Prostate gland (tissue), 2 donors: ENCODE measurements at places on chromosomes 1 and 21. TPM values are rescaled to one million over a fixed set of nuclear protein-coding genes. Genes with fewer than 3 reads are reported as not detected.

The ROR1 gene
- total RNA-seq = 11.1 TPM

The FCGR1A gene
- 0.32 TPM for total RNA-seq

The AHCTF1 gene
- 22.5 TPM for total RNA-seq

The MPL gene
- total RNA-seq = not detected

The SEMA4A gene
- total RNA-seq = 22.9 TPM
